ENCODE measurements at places on chromosomes 16 and 17.

- no peak for DNase-seq
Observed at GRCh38 chr17:78247304-78247703, 15.9 kb downstream of the TMEM235 start.

DNA sequence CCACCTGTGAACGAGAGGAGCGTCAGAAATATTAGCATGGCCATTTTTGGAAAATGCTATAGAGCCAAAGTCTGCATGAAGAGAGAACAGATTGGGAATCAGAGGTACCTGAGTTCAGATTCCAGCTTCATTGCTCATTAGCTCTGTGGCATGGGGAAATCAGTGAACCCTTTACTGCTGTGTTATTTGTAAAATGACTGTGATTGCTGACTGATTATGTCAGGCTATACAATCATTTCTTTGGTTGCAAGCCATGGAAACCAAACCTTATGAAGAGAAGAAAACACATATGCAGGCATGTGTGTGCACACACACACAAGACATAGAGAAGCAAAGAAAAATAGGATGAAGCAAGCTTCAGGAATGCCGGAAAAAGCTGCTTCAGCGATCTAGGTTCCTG, 101.4 kb upstream of the HSBP1 start:
- no peak for DNase-seq

DNA sequence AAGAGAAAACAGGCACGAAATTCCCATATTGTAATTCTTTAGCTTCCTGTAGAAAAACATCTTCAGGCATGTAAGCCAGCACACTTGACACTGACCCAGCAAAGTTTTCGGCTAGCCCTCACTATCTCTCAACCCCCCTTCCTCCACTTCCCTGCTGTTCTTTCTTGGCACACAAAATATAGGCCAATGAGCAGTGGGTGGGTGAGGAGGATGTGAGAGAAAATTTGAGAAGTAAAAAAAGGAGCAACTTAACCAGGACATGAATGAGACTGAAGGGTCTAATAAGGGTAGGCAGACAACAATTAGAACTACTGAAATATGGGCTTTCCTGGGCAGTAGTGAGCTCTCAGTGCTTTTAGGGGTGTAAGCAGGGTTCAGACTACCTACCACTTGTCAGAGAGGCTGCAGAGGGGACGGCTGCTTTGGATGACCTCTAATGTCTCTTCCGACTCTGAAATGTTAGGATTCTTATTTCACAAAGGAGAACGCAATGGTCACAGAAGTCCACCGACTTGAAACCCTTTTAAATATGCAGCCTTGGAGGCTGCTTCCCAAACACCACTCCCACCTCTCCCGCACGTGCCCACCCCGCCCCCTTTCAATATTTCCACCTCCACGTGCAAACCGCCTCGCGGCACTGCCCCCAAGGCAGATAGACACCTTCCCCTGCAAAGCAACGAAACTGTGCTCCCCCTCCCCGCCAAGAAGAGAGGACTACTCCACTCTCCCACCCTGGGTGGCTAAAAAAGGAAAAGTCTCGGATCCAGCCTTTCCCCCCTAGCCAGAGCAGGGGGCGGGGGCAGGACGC, 889 bp downstream of the MBTD1 start:
- no peak for DNase-seq

DNA sequence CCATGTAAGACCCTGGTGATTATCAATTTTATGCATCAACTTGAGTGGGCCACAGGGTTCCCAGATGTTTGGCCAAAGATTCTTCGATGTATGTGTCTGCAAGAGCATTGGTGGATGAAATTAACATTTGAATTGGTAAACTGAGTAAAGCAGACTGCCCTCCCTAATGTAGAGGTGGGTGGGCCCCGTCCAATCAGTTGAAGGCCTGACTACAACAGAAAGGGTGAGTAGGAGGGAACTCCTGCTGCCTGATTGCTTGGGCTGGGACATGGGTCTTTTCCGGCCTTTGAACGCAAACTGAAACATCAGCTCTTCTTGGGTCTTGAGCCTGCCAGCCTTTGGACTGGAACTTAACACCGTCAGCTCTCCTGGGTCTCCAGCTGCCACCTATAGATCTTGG, 90.6 kb downstream of the BMERB1 start:
- no peak for DNase-seq

DNA sequence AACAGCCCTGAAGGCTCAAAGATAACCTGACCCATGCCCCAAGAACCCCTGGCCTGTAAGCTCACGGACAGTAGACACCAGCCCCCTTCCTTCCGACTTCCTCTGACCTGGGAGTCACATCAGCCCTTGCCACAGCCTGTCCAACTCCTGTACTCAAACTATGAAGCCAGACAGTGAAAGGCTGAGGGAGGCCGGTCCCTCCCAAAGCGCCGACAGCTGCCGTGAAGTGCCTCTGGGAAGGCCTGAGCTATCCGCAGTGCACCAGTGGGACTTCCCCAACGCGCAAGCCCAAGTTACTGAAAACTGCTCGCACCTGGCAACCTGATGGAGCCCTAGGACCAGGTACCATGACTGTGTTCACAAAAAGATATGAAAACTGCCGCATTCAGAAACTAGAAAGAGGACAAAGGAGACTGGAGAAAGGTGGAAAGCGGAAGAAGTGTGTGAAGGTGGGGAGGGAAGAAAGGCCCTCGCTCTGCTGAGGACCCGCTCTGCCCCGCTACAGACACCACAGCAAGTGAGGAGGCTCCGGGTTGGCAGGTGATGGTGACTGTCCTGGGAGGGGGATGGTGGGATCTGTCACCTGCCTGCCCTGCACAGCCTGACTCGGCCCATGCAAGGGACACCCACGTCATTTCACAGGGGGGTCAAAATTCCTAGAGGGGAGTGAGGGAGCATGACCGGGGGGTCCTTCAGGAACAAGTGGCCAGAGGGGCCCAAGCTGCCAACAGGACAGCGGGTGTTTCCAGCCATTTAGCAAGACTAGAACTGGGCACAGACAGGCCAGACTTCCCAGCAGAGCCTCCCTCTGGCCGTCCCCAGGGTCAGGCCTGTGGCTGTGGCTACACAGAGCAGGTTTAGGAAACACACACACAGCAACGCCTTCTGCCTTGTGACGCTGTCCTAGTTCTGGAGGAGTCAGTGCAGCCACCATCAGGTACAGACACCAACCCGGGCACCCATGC, 13.1 kb upstream of the TRAP1 start:
- DNase-seq = no peak

GRCh38 chr17:38685491-38685890, 10.7 kb upstream of the EPOP start:
- no peak for DNase-seq

GRCh38 chr17:83077939-83078338, 1.5 kb upstream of the METRNL start:
- DNase-seq = no peak

DNA sequence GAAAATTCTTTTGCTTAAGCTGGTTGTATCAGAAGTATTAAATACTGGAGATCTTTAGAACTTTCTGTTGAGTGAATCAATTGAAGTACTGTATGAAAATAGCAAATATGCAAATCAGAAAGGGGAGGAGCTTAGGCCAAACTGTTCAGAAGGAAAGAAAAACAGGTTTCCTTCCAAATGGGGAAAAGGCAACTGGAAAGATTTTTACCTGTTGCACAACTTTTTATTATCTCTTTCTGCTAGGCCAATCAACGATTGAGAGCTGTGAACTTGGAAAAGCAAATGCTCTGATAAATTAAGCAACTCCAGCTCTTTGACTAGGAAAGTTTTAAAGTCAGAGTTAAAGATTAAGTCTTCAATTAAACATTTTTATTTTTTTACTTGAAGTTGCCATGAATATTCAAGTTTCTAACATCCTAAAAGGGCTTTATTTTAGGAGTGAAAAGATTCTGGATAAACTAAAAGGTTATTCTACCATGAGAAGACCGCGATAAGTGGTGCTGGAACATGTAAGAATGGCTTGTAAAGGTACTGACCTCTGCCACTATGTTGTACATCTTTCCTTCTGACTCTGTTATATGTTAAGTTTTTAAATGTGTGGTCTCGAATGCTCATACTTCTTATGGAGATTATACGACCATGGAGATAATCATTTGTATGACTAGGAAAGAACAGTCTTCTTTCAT, 16.5 kb downstream of the DCUN1D3 start:
- no peak for DNase-seq

- no peak for DNase-seq
Observed at GRCh38 chr16:55491691-55492090, 12.7 kb downstream of the MMP2 start.

- no peak for DNase-seq
Observed at GRCh38 chr17:2082003-2082781, 27.3 kb downstream of the HIC1 start.

DNA sequence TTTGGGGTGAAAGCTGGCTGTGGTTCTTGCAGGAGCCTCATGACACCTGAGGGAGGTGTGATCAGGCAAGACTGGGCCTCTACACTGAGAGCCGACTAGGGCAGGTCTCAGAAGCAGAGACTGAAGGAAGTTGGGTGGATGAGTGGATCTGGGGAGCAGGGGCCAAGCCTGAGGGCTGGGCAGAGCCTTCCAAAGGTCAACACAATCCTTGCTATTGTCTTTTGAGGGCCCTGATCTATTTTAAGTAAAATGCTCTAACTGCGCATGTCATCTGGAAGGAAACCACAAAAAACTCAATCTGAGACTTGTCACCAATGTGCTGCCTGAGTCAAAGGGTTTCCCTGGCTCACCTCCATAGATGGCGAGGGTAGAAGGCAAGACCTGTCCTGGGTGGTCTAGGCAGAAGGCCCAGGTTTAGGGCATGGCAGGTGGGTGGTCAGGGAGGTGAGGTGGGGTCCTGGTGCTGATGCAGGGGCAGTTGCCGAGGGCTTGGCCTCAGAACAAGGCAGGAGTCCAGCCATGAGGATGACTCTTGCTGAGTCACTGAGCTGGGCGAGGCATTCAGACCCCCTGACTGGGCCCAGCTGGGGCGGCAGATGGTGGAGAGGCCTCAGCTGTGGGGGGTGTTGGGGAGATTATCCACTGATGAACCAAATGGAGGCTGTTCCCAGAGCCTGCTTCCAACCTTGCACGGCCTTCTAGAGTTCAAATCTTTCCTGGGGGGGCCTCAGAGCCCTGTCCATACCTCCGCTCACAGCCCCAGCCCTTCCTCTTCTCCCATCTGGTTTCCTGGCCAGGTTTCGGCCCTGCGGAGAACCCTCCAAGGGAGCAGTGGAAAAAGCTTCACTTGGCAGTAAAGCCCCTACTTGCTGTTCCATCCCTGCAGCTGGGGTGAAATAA, 5.1 kb downstream of the MVP start:
- DNase-seq = no peak

GRCh38 chr16:85626191-85626981, 13.3 kb downstream of the GSE1 start:
- DNase-seq = peak; percentile 88

- no peak for DNase-seq
Observed at GRCh38 chr16:82754716-82755513, 128.1 kb downstream of the CDH13 start.

DNA sequence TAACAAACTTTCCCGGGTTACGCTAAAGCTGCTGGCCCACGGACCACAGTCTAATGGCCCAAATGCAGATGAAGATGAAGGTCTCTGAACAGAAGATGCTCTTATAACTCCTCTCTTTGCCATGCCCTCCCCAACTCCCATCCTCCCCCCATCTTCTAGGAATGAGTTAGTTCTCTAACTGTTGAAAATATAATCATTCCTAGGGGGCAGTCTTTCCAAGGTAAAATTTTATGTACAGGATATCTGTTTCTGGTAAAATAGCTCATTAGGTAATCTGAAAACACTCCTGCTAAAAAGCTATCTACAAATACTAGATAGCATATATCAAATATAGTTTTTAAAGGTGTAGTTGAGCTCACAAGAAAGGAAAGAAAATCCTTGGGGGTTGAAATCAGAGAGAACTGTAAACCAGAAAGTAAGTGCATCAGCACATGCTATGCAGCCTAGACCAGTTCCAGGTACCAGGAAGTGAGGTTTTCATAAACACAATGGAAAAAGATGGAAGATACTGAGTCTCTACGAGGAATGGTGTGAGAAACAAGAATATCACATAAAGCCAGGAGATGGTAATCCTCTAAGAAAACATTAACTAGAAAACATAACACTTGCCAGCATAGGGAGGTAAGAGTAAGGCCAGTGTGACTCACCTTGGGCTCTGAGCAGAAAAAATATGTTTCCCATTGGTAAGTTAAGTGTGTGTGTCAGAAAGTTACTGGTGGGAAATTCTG, 38.1 kb downstream of the CMC2 start:
- DNase-seq = no peak

GRCh38 chr16:49622421-49623402, 233.2 kb downstream of the ZNF423 start:
- no peak for DNase-seq

DNA sequence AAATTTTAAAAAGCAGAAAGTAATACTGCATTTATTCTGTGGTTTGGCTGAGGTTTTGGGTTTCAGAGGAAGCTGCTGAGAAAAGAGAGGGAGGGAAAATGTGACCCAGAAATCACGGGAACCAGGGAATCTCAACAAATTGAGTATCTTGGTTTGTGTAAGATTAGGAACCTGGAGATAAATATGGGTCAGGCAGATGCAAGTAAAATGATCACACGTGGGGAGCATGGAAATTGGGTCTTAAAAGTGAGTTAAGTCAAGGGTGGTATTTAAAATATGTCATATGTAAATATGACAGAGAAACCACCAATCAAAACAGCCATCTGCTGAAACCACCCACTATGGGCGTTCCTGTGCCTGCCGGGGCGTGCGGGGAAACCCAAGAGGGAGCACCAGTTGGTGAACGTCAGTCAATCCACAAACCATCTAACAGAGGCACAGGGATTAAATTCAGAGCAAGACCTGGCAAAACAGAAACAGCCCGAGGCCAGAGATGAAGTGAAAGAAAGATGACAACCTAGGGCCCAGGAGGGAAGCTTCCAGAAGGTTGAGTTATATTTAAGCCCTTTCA, 33.4 kb downstream of the CDH13 start:
- no peak for DNase-seq

GRCh38 chr16:51523400-51523799, 372.3 kb upstream of the SALL1 start:
- DNase-seq = peak; percentile 26

- no peak for DNase-seq
Observed at GRCh38 chr17:57869617-57870282, 19.9 kb upstream of the MRPS23 start.

DNA sequence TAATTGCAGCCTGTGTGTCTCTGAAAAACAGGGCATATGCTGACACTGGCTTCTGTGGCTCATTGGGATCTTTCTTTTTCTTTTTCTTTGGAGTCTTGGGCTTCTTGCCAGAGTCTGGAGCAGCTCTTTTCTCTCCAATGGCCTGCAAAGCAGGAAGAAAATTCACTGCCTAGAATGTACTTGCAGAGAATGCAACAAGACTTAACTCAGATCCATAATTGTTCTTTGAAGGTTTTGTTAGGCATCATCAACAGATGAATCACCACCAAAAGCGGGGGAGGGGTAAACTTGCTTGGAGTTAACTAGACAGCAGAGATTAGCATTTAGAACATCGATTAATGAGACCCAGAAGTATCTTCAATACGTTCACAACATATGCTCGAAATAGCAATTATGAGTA, 100.9 kb downstream of the TOX3 start:
- no peak for DNase-seq

DNA sequence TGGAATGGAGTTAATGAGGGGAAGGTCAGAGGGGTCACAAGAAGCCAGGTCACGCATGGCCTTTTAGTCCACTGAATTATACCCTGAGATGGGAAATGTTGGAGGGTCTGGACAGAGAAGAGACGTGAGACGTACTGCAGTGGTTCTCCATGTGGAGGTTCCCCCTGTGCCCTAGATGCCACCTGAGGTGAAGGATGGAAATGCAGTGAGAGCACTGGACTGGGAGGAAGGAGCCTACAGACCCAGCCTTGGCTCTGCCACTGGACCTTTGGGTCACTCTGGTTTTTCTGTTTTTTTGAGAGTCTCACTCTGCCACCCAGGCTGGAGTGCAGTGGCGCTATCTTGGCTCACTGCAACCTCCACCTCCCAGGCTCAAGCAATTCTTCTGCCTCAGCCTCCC, 1.8 kb upstream of the PLSCR3 start:
- DNase-seq = no peak

- DNase-seq = no peak
Observed at GRCh38 chr16:84061236-84061819, 18.7 kb upstream of the SLC38A8 start.

Measured in NCI-H1092 (cell line).